Left hindlimb (tissue), 1 donor: ENCODE measurements at places on chromosomes 6 and 20.

DNA sequence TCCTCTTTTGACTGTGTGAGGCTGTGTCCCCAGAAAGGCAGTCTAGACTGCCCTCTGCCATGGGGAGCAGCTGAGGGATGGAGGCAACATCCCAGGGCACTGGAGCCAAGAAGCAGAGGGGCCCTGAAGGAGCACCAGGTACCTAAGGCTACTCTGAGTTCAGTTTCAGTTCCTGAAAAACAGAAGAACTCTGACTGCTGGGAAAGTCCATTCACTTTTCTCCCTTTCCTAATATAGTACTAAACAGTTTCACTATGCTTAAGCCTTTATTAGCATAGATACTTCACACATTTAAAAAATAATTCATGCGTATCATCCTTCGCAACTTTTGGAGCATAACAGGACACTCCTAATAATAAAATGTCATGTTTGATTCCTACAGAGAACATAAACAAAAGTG is 130.0 kb downstream of the FOXC1 start:
- DNase-seq: no peak

GRCh38 chr6:46473881-46474280 is 17.4 kb downstream of the RCAN2 start:
- DNase-seq: no peak

- DNase-seq: peak; percentile 14
These were observed 11.3 kb upstream of the PTGIS start for GRCh38 chr20:49579195-49579594.

GRCh38 chr6:19327661-19328060 is 509.5 kb upstream of the ID4 start:
- no peak for DNase-seq

DNA sequence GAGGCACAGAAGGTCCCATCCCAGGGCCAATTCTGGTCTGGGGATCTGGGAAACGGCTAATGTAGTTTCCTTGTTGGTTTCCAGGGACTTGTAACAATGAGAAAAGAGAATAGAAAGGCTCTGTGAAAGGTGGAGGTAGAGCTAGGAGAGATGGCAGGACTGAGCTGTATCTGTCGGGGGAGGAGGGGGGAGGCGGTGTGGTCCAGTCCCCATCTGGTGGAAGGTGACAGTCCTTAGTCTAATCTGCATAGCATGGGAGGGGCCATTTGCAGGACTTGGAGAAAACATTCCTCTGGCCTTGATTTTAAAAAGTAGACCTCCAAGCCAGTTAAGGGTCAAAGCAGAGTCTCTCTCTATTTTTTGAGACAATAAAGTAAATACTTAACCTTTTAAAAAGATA is 137.1 kb downstream of the DNAH8 start:
- no peak for DNase-seq

DNA sequence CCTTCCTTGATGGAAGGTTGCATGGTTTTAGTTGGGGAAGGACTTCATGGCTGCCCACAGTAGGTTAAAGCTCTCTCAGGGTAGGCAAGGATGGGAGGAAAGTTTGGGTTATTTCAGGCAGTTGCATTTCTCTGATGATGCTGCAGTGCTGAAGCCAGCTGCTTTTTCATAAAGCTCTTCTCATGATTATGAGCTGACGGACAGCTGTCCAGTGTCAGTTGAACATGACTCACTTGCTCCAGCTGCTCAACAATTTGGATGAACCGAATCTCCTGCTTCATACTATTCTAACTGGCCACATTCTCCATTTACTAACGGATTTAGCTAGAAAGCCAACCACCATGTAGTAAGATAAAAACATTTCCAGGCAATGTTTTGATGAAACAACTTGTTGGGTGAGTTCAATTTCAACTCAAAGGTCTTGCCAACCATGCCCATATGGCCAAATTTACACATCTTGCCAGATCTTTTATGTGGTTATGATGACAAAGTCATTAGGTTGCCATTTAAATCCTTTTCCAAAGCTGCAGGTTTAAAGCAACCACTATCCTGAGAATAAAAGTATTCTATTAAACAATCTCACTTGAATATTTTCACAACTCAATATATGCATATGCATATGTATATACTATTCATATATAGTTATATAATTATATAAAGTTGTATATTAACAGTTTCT is 125.9 kb downstream of the HS3ST5 start:
- DNase-seq: no peak

GRCh38 chr20:63696628-63697356 is at the start of gene TNFRSF6B:
TNFRSF6B (plus strand) TSS chr20:63696652; CDS start chr20:63696768, 116 bp downstream.
- DNase-seq: no peak

DNA sequence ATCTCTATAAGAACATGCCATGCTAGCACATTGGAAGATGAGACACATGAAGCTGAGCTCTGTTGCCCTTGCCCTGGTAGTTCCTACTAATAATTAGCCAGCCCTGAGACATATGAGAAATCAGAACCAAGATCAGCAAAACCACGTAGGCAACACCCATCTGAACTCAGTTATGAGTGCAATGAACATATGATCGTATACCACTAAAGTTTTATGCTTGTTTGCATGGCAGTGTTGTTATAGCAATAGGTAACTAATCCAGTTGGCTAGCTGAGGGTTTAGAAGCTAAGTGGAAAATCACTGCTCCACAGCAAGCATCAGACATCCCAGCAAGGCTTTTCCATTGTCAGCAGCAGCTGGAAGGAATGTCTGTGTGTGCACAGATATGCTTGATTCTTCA is 180.7 kb downstream of the BTBD3 start:
- DNase-seq: no peak
